ENCODE measurements at places on chromosomes 2 and 18. TPM values are rescaled to one million over a fixed set of nuclear protein-coding genes. Genes with fewer than 3 reads are reported as not detected.

The TEX261 gene
- 90.1 TPM for total RNA-seq

The C2orf80 gene
- not detected for total RNA-seq

The UGT1A4 gene
- total RNA-seq, result not detected

The CELF4 gene
- not detected for total RNA-seq
